Neural crest cell (in vitro differentiated cells): ENCODE measurements at places on chromosomes 1 and 21. TPM values are rescaled to one million over a fixed set of nuclear protein-coding genes. Genes with fewer than 3 reads are reported as not detected.

ETV3L gene
- total RNA-seq, result 0.19 and 0.23 TPM in 2 replicates

- no peak for DNase-seq
Observed at GRCh38 chr1:200173097-200173618, 145.6 kb downstream of the NR5A2 start.

C1orf122 gene
- total RNA-seq, result 37.3 and 40.0 TPM in 2 replicates

GRCh38 chr1:220491891-220492290, 36.0 kb upstream of the MARK1 start:
- no peak for DNase-seq

DNA sequence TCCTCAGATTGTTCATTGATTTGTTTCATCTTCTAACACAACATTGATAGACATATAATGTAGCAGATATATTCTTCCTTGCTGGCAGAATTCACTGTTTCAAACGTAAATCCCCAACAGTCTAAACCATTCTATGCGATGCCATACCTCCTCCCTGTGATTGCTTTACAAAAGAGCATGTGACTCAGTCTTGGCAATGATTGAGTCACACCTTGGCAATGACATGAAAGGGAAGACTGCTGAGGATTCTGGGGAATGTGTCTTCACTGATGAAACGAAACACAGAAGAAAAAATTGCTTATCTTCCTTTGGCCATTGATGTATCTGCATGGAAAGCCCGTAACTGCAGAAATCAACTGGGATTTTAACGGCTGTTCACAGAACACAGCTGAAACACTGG, 409.6 kb upstream of the ZRANB2 start:
- DNase-seq, result no peak

DNA sequence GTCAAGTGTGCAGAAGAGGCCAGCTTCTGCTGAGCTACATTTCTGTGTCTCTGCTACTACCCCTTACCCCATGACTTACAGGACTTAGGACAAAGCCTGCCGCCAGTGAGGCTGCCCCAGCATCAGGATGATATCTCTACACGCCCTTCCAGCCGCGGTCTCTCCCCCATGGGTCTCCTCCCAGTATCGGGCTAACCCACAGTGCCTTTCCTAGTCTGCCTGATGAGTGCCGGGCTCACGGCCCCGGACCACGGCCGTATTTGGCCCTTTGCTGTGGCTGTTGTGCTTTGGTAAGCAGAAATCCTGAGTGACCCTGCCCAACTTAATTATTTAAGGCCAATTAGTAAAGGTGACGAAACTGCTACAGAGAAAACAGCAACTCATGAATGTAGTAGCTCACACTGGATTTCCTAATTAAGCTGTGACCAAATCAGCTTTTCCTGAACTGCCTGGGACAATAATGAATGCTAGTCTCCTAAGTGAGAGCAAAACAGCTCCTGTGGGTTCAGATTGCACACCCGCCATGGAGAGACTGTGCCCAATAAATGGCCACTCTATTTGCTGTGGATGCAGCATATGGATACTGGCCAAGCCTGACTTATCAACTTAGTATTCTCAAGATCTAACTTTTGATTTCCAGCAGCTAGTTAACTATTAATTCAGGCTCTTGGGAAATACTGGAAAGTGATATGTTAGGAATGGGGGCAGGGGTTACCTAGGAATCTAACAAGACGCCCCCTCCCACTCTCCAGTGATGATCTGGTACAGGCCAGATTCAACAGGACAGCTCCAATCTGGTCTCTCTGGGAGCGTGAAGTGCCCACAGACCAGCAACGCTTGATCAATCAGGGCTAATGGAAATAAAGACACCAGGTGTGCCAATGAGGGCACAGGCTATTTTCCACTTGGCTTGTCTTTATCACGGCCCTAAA, 123.3 kb upstream of the IFFO2 start:
- DNase-seq, result no peak

GRCh38 chr1:61784726-61785125, 42.4 kb downstream of the PATJ start:
- DNase-seq, result no peak

SPATA46 gene
- not detected in 2 replicates for total RNA-seq

- DNase-seq, result no peak
Observed at GRCh38 chr1:201904579-201904978, 15.9 kb downstream of the SHISA4 start.

ANKRD34A gene
- 0.49 and 1.2 TPM in 2 replicates for total RNA-seq

GRCh38 chr1:115423776-115424175, 85.7 kb upstream of the NGF start:
- DNase-seq, result no peak

GRCh38 chr1:150259758-150260669, 2.4 kb downstream of the CA14 start:
- DNase-seq, result peak; percentile 35

AUNIP gene
- total RNA-seq, result 13.6 and 15.2 TPM in 2 replicates

DNA sequence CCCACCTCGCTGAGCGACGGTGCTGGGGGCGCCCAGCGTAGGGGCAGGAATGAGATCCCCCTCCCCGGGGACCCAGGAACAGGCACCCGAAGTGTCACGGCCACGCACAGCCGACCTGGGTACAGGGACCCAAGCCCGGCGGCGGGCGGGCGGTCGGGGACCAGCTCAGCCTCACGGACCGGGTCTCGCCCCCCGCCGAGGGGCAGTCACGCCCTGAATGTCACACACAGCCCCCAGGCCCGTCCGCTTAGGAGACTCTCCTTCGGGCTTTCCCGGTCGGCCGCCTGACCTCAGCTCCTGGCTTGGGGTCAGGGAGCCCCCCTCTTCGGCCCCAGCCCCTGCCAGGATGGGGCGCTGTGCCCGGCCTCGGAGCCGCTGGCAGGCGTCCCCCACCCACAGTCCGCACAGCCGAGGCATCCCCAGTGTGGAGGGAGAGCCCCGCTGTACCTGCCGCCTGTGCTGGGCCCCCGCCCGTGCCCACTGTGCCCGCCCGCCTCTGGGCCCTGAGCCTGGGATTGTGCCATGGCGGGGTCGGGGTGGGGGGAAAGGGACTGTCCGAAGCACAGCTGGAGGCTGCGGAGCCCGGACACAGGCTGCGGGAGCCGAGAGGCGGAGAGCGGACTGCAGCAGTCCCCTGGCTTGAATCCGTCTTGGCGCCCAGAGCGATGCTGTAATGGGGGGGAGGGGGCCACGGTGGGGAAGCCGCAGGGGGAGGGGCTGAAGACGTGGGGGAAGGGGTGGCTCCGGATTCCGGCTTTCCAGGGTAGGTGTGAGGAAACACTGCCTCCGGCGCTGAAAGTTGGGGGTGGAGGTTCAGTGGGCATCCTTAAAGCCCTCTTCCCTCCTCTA, 627 bp upstream of the DLGAP3 start:
- DNase-seq, result peak; percentile 22

GRCh38 chr1:232557096-232557495, 72.8 kb downstream of the SIPA1L2 start:
- no peak for DNase-seq

- no peak for DNase-seq
Observed at GRCh38 chr1:213131851-213132655, 81.0 kb downstream of the RPS6KC1 start.

GRCh38 chr1:61370177-61370912, 288.0 kb downstream of the NFIA start:
- DNase-seq, result no peak

DNA sequence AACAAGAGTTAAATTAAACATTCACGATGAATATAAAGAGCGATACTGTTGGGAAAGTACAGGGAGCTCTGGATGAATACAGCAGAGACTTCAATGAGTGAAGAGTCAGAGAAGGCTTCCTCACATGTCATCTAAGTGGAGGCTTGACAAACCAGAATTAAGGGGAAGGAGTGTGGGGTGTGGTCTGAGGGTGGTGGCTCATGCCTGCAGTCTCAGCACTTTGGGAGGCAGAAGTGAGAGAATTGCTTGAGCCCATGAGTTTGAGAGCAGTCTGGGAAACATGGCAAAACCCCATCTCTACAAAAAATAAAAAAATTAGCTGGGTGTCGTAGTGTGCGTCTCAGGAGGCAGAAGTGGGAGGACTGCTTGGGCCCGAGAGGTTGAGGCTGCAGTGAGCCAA, 8.7 kb downstream of the SDHB start:
- DNase-seq, result no peak

- no peak for DNase-seq
Observed at GRCh38 chr1:180571060-180571831, 12.5 kb downstream of the OVAAL start.

- DNase-seq, result peak; percentile 50
Observed at GRCh38 chr1:240492832-240493440, 119.0 kb downstream of the GREM2 start.

GPR25 gene
- total RNA-seq, result not detected in 2 replicates

IVL gene
- not detected in 2 replicates for total RNA-seq

- no peak for DNase-seq
Observed at GRCh38 chr1:97791251-97791650, 129.6 kb downstream of the DPYD start.

HSD3B2 gene
- total RNA-seq, result not detected in 2 replicates

DNA sequence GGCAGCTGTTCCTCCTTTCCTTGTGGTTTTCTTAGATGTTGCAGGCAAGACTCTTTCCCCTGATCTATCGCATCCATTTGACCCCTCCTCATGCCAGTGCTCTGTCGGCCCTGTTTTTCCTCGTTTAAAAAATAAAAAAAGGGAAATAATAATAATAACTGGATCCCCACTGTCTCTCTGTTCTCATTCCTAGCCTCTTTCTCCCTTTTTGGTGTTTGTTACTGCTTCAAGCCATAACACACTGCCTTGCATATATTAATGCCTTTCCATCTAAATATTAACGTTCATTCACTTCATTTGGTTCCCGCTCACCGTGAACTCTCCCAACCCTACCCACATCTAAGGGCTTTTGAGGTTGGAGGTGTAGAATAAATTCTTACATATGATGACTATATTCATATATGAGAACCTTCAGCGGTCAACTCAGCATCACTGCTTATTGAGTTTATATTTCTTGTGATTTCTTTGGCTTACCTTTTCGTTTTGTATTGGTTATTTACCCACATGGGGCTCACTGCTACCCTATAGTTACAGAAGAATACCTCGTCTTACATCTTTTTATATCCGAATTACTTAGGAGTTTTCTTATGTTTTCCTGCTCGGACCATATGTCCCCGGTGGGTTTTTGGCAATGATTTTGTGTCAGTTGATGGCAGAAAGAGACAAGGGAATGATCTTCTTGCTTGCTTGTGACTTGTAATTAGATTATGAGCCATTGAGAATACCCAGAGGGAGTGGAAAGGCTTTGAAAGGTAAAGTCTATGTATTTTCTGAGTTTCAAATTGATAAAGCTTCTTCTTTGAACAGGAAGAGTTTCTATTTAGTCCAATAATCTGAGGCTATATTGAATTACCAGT, 805 bp downstream of the ATG4C start:
- no peak for DNase-seq

OLIG2 gene
- total RNA-seq, result 5.4 TPM in 2 replicates

DNAJC28 gene
- 2.4 and 2.7 TPM in 2 replicates for total RNA-seq

DNA sequence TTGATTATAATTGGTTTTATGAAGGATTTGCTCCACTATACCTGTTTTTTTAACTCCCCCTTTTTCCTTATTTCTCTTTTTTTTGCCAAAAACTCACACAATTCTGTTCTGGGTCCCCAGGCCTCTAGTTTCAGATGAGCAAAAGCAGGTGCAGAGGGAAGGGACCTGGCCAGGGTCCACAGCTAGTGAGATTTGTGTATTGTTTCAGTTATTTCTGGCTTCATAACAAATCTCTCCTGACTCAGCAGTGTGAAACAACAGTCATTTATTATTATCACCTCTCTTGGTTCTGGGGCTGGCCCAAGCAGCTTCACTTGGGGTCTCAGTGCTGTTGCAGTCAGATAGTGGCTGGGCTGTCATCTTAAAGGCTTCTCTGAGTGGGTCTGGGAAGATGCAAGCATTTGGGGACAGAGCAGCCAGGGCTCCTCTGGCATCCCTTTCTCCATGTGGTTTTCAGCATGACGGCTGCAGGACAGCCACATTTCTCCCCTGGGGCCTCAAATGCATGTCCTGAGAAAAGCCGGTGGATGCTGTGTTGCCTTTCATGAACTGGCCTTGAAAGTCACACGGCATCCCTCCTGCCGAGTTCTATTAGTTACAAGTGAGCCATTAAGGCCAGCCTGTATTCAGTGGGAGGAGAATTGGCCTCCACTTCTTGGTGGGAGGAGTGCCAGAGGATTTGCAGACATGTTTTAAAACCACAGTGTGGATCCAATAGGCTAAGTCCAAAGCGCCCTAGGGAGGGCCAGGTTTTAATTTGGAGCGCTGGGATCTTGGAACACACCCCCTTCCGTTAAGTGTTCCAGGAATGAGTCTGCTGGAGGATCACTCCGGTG, 137.1 kb downstream of the CAMTA1 start:
- DNase-seq, result no peak

TMEM125 gene
- total RNA-seq, result 0.14 TPM in 1 of 2 replicates, not detected in the other

DNA sequence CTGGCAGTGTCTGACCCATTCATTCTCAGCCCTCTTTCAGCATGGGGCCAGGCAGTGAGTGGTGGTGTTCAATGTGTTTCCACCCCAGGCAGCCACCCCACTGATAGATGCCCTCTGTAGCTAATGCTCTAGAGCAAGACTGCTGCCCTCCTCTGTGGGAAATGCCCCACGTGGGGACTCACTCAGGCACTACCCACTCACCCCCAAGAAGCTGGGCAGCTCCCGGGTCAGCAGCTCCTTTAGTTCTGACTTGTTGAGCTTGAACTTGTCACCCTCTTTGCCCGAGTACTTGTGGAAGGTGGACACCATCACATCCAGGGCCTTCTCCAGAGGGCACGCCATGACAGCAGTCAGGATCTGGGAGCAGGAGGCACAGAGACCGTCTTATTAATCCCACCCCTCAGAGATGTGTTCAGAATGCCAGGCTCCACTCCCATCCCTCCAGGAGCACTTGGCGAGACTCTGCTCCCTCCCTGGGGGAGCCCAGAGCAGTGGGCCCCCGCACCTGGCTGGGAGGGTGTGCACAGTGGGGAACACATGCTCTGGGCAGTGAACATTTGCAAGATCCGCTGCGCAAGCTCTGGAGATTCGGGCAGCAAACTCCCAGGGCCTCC, 1.0 kb downstream of the S100A4 start:
- DNase-seq, result no peak
